ENCODE measurements at places on chromosomes 1 and 21.

- peak; percentile 38 for DNase-seq
Observed at GRCh38 chr1:167720965-167721616, 691 bp upstream of the MPZL1 start.

DNA sequence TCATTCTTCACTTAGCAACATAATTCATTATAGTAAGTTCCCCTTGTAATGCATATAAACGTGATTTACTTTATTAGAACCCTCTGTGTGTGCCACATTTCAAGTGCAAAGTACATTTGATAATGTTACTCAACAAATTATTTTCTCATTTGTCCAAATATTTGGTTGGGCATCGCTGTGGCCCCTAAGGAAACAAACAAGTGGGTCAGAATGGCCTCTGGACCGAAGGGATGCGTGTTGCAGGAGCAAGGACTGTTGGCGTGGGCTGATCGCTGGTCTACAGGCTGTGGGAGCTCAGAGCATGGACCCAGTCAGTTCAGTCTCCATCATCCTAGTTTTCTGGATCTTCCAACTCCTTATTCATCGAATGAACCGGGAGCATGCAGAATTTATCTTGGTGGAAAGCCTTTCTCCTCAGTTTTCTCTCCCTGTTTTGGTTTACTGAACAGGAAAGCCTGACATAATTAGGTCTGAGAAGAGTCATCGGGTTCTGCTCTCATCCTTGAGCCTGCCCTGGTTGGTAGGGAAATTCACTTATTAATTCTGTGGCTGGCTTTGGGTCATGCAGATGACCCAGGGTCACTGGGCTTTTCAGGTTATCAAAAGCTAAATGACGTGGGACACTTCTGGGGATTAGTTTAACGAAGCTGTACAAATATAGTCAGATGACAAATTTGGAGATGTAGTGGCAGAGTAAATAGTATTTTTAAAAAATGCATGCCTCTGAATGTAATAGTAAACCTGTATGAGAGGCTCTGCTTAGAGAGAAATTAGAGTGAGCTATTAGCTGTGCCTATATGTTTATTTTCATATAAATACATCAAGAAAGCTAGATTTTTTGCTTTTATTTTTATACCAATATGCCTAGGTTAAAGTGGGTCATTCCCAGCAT, 200.2 kb downstream of the SDCCAG8 start:
- no peak for DNase-seq

GRCh38 chr1:160834945-160835565, 27.6 kb downstream of the CD244 start:
- no peak for DNase-seq

GRCh38 chr1:231418101-231418740, 3.9 kb downstream of the EGLN1 start:
- DNase-seq, result no peak

GRCh38 chr1:236990052-236990445, 14.2 kb downstream of the MT1HL1 start:
- DNase-seq, result no peak

DNA sequence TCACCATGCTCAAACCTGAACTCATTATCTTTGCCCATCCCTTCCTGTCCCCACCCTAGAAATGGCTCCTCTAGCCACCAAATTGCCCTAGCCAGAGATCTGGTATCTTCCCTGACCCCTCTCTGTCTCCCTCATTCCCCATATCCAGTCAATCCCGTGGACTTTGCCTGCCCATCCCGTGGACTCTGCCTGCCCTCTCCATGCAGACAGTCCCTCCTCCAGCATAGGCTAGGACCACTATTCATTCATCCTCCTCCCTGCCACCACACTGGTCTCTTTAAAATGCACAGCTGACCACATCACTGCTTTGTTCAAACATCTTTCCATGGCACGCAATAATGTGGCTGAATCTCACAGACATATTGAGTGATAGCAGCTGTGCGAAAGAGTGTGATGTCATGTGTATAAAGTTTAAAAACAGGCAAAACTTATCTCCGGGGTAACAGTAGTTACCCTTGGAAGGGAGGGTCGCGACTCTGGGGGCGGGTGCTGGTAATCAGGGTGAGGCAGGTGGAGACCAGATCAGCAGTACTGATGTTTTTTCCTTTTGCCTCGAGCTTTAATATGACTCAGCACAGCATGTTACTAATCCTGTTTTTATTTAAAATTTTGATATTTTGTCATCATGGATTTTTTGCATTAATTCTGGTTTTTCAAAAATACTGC, 4.8 kb upstream of the SLC2A1 start:
- no peak for DNase-seq

- no peak for DNase-seq
Observed at GRCh38 chr1:205074513-205074912, 9.7 kb downstream of the TMEM81 start.

- DNase-seq, result no peak
Observed at GRCh38 chr1:238789916-238790667, 596.3 kb upstream of the CHRM3 start.

DNA sequence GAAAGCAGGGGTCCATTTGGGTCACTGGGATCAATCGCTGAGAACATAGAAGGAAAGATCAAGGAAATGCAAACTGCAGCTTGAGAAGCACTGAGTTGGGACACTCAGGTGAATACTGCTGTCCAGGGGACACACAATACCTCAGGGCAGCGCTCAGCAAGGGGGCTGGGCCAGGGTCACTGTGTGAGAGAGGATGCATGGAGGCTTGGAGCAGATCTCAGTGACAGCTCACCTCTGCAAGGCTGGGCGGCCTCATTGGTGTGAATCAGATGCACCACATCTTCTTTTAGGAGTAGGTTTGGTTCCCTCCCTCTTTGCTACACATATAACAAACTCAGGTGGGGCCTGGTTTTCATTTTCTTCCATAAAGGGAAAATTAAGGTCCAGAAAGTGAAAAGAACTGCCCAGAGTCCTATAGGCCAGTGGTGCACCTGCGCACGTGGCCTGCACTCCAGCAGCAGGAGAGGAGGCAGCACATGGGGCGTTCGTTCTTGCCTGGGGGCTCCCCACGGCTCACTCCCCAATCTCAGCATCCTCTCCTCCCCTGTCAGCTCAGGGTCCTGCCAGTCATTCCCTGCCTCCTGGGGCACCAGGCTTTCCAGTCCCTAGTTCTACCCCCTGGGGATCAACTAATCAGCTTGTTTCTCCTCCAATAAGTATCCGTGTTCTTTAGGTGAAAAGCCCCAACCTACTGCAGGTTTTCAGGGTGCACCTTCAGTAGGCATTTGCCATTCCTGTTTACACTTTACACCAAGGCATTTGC, 1.5 kb downstream of the A3GALT2 start:
- no peak for DNase-seq

DNA sequence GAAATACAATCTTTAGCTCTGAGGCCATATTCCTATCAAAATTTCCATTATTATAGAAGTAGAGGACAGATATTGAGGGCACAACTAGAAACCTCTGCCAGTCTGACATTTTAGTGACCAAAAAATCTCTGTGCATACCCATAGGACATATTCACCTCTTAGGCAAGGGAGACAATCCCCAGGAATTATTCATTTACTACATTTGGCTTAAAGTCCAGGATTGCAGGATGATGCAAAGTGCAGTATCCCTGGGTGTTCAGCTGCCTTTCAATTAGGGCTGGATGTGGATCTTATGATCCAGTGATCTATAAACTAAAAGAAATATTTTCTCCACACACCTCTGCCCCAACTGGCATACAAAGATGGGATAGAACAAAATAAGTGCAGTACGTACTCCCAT, 50.9 kb downstream of the PTGS2 start:
- DNase-seq, result no peak

DNA sequence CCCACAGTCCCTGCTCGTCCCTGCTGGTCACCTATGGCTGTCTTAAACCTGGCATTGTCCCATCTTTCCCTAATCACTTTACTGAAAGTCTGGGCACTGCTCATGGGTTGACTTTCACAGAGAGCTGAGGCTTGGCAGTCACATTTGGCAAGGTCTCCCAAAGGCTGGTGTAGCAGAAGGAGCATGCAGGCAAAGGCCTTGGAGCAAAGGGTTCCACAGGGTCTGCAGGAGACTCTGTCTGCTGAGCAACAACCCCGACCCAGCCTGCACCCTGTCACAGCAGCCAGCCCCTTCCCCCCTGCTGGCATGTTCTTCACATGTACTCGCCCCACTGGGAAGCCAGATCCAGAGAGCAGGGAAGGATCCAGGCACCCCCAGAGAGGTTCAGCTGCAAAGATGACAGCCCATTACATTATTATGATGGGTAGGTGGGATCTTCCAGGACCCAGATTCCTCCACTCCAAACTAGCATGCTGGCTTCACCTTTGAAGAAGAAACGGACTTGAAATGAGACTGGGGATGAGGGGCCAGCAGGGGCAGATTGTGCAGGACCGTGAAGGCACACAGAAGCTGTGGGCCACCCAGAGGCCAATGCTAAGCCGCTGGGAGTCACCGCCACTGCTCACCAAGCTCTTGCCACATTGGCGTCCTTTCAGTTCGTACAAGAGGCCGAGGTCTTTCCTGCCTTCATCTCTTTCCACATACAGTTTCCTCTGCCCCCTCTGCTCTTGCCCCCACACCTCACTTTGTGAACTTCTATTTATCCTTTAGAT, 14.2 kb upstream of the TMEM125 start:
- no peak for DNase-seq

DNA sequence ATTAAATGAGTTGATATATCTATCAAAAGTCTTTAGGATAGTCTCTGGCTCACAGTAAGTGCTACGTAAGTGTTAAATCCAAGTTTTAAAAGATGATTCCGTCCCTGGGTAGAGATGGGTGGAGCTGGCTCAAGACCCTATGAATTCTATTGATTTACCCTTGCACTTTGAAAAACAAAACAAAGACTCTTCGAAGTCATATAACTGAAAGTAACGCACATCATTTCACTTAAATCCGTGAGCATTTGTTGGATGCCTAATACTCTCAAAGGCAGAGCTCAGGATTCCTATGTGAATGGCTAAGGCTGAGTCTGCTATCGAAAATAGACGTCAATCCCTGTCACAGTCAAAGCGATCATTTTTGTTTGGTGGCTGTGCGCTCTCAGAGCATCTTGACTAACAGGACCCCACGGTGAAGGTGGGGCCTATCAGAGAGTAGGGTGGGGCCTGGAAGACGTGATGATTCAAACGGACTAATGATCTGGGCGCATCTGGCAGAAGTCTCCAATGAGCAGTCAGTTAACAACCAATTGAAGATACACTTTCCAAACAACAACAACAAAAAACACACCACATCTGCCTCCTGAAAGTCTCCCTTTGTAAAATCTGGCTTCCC, 1.2 kb upstream of the NUCKS1 start:
- DNase-seq, result no peak

DNA sequence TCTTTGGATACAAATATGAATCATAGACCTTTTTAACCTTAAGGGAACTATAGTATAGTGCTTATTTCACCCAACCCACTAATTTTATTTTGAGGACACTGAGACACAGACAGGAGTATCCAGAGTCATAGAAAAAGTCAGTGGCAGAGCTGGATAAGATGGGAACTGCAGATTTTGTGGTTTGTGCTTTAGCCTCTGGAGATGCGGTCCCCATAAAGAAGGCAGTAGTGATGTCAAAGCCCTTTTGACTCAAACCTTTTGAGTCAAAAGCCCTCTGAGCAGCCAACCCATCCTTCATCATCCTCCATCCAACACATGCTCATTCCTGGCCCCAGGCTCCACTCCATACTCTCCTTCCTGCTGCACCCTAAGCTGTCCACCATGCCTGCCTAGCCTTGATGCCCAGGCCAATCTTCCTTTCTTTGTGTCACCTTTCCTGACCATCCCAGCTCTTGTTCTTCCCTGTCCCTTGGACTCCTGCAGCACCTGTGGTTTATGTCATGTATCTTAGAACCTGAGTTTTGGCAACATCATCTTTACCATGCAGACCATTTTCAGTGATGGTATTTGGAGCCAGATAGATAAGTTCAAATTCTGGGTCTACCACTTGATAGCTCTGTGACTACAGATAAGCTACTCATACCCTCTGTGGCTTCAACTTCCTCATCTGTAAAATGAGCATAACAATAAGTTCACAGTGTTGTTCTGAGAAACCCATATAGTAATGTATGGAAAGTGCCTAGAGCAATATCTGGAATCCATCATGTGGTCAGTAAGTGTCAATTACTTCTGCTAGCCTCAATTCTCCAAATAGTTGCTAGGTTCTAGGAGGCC, 20.1 kb downstream of the SLAMF1 start:
- no peak for DNase-seq

GRCh38 chr1:162275622-162276175, 101.0 kb downstream of the SPATA46 start:
- DNase-seq, result no peak
